ENCODE measurements at places on chromosomes 2 and 18.

DNA sequence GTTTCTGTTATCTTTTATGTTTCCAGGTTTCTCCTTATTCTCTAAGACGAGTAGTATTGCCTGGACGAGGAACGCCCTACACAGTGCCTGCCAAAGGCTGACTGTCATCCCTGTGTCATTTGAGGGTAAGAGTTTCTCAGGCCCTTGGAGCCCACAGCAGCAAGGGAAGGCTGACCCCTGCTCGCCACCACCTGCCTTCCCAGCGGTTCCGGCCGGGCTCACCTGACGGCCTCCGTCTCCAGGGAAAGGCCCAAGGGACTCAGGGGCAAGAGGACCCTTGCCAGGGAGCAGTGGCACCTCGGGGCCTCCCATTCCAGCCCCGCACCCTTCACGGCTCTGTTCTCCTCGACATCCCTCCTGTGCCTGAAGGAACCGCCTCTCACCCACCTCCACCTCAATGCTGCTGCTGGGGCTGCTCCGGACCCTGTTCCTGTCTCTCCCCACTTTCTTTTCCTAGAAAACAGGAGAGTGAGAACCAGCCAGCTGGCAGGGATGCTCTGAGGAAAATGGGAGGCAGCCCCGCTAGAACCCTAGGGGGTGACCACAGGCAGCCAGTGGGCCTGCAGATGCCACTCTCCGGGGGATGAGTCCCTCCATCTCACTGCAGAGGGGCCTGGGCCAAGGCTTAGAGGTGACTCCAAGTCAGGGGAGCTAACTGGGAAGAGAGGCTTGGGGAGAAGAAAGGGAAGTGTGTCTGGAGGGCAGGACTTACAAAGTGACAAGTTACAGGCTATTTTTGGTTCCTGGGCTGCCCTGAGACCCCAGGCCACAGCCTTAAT is 1.9 kb downstream of the LIMS2 start:
- DNase-seq = no peak

GRCh38 chr2:202039278-202040078 is 5.8 kb downstream of the FZD7 start:
- no peak for DNase-seq

GRCh38 chr2:219149667-219150066 is 10.9 kb downstream of the NHEJ1 start:
- no peak for DNase-seq

- peak; percentile 47 for DNase-seq
Observed at GRCh38 chr2:224650815-224651439, 65.2 kb downstream of the CCDC195 start.

DNA sequence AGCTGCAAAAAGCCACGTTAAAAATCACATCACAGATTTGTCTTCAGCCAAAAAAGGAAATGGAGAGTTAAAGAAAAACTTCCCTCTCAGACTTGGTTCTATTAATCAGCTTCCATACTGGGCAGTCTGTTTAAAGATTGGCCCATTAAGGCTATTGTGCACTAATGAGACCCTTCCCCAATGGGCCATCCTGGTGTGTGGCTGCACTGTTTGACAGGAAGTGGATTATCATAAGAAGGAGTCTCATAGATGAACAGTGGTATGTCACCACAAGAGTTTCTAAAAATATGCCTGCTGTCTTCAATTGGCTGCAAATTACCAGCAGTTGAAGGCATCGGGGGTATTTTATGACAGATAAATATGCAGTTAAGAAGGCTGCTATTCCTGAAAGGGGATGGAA is 247.6 kb upstream of the THSD7B start:
- DNase-seq = no peak

- DNase-seq = peak; percentile 63
Observed at GRCh38 chr2:191202209-191202721, 42.9 kb upstream of the MYO1B start.
